ENCODE measurements at places on chromosomes 13 and 19.

DNA sequence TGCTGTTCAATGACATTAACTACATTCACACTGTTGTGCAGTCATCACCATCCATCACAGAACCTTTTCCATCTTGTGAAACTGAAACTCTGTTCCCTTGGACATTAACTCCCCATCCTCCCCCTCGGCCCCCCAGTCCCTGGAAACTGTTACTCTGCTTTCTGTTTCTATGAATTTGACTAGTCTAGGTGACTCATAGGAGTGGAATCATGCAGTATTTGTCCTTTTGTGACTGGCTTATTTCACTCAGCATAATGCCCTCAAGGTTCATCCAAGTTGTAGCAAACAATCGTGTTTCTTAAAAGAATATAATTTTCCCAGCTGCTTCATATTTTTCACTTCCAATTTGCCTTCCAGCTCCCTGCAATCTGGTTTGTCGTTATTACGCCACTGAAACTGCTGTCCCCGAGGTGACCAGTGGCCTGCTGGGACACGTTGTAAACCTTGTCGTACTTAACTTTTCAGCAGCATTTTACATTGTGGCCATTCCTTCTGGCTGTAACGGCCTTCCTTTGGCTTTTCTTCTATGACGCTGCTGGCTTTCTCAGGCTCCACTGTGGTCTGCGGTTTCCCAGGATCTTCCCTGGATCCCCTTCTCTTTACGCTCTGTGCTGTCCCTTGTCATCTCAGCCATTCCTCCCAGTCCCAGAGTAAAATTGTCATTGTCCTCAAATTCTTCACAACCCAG is 74.0 kb downstream of the DHRS12 start:
- no peak for DNase-seq
- no peaks in the 10 kb centered on the region for H3K36me3 ChIP-seq
- H3K4me3 ChIP-seq = no peak overlapping the region

GRCh38 chr19:37227996-37228395 is 10.0 kb downstream of the ZNF383 start:
- H3K27me3 ChIP-seq = no peaks in the 10 kb centered on the region
- H3K4me1 ChIP-seq = no peaks in the 10 kb centered on the region
- H3K36me3 ChIP-seq = peaks cover 65% of the 10 kb centered on the region

GRCh38 chr13:55439450-55439849 is 1701.3 kb upstream of the PRR20A start:
- H3K27me3 ChIP-seq = no peaks in the 10 kb centered on the region
- H3K36me3 ChIP-seq = no peaks in the 10 kb centered on the region
- H3K27ac ChIP-seq = no peak overlapping the region

DNA sequence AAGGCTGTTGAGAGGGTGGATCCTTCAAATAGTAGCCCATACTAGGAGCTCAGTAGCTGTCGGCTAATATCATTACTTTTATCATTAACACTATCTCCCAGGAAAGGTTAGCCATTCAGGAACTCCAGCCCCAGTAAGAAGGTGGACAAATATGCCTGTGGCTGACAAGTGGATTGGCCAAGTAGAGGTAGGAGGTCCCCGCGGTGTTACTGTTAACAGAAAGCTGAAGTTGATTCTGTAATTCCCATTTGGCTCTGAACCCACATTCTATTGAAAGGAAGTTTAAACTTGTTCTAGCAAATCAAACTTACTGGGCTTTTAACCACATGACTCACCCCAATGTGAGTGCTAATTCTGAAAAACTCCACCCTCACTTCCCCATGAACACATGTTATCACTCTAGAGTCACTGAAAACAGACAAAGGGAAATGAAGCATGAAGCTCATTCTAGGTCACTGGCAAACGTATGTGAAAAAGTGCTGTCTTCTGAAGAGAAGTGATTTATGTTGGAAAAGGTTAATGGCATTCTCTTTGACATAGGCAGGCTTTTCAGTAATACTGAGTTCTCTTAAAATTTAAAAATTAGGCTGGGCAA is 273.5 kb downstream of the FGF14 start:
- H3K36me3 ChIP-seq = no peaks in the 10 kb centered on the region
- no peaks in the 10 kb centered on the region for H3K27me3 ChIP-seq
- H3K4me3 ChIP-seq = no peak overlapping the region
- no peak overlapping the region for H3K27ac ChIP-seq
- no peak for DNase-seq

DNA sequence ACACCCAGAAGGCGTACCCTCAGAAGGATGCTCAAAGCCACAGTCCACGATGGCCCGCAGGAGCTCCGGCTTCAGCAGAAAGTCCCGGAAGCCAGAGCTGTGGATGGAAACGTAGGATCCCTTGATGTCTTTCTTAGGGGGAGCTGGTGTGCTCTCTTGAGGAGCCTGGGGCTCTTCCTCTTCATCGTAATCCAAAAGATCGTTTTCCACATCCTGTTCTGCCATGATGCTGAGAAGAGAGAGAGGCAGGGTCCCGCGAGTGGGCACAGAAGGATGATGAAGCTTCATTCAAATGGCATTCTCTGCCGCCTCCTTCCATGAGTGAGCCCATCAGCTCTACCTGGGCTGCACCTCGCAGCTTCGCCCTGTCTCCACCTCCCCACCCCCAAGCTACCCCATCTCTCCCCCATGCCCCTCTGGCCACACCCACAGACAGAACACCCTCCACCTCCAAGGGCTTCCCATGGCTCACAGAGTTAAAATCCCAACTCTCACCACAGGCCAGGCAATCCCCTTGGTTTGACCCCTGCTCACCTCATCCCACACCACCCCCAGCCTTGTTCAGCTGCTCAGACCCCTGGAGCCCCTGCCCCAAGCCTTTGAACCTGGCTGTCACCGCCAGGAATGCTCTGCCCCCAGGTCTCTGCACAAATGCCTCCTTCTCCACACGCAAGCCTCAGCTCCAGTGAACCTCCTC is 6.0 kb downstream of the DDX39A start:
- no peak for DNase-seq
- peaks cover 23% of the 10 kb centered on the region for H3K36me3 ChIP-seq
- H3K27me3 ChIP-seq = no peaks in the 10 kb centered on the region
- no peak overlapping the region for H3K4me3 ChIP-seq

DNA sequence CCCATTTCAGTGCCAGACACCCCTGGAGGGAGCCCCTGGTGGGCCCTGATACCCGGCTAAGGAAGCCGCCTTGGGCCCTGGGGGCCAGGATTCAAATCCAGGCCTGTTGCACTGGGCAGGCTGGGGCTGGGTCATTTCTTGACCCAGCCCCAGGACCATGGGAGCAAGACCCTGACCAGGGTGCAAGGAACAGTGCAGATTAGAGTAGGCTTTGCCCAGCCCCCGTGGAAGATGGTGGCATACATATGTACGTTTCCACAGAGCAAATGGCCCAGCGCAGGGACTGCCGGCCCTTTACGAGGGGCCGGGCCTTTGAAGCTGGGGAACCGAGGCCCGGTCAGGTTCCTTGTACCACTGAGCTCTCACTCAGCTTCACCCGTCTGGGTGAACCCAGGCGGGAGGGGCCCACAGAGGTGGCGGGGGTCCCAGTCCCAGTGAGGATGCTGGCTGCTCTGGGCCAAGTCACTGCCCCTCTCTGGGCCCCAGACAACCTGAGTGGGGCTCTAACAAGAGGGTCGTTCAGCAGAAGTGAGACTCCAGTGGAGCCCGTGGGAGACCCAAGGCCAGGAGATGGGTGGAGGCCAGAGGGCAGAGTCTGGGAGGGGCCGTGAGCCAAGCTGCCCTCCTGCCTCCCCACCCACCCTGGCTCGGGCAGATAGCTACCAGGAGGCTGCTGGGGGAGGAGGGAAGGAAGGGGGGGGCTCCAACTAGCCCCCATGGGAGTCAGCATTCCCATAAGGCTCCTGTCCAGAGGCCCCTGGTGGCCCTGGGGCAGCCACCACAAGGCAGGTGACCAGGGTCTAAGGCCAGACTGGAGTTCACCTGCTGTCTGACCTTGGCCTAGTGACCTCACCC is 2.7 kb downstream of the MKNK2 start:
- peak overlapping the region; percentile 99 for H3K27ac ChIP-seq
- H3K36me3 ChIP-seq = peaks cover 4% of the 10 kb centered on the region
- H3K4me3 ChIP-seq = peak overlapping the region; percentile 81
- peaks cover 39% of the 10 kb centered on the region for H3K4me1 ChIP-seq
- peak; percentile 80 for DNase-seq

GRCh38 chr13:106036870-106037269 is 498.6 kb downstream of the EFNB2 start:
- H3K4me1 ChIP-seq = no peaks in the 10 kb centered on the region
- peaks cover 4% of the 10 kb centered on the region for H3K27me3 ChIP-seq
- no peak for DNase-seq
- no peaks in the 10 kb centered on the region for H3K36me3 ChIP-seq
- no peak overlapping the region for H3K4me3 ChIP-seq

GRCh38 chr13:62320129-62321108 is 904.8 kb upstream of the PCDH20 start:
- no peaks in the 10 kb centered on the region for H3K4me1 ChIP-seq
- no peak overlapping the region for H3K4me3 ChIP-seq
- no peaks in the 10 kb centered on the region for H3K27me3 ChIP-seq
- no peak for DNase-seq
- no peaks in the 10 kb centered on the region for H3K36me3 ChIP-seq

GRCh38 chr19:41441321-41441945 is 1.5 kb upstream of the ERICH4 start:
- DNase-seq = no peak
- no peaks in the 10 kb centered on the region for H3K36me3 ChIP-seq
- H3K27ac ChIP-seq = no peak overlapping the region
- H3K4me1 ChIP-seq = peaks cover 13% of the 10 kb centered on the region

DNA sequence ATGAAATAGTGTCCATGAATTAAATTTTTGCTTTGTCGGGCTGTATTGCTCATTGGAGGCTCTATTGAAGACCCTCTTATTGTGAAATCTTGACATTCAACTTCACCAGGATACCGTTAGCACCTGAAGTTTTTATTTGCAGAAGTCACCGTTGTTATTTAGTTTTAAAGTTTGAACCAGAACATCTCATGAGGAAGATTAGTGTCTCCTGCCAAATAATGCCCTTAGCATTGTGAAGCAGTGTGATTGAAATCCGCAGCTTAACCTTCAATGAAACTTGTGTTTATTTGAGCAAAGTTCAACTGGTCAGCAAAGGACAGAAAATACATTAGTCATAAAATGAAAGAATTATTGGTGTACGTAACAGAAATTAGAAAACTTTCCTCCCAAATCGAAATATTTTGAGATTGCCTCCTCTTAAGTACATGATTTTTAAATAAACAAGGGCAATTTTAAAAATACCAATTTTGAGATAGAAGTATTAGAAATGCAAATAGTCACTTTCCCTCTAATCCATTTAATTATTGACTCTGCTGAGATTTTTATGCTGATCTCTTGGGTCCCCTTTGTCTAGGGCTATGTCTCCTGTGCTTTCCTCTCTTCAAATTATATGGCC is 84.4 kb downstream of the WDFY2 start:
- no peaks in the 10 kb centered on the region for H3K27me3 ChIP-seq
- H3K36me3 ChIP-seq = no peaks in the 10 kb centered on the region
- peak overlapping the region; percentile 58 for H3K27ac ChIP-seq
- H3K4me1 ChIP-seq = peaks cover 28% of the 10 kb centered on the region
- no peak for DNase-seq
- no peak overlapping the region for H3K4me3 ChIP-seq

DNA sequence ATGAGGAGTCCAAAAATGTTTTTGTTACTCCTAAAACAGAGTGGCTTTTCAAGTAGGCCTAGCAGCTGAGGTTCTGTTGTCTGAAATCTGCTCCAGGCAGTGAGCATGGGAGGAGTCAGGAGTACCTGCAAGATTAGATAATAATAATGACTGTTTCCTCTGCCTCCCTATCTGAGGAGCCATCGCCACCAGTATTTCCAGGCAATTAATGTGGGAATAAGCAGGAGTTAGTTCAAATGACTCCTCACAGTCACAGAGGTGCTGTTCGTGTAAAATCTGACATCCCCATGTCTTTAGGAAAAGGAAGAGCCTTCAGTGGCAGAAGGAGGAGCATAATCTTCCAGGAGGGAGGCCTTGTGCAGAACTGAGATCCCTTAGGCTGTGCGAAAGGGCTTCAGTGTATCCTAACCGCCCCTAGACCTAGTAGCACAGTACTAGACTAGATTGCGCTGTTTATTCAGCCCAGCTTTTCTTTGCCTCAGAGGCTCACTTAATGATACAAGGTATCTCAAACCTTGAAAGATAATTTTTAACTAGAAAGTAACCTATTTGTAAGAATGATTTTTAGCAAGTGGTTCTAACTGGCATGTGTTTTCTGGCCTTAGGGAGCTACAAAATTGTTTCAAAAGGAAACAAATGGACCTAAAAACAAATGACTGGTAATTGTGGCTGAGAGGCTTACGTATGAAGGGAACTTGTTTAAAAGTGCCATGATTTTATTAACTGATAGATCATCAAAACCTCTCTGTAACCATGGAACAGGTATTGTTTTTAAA is 49.0 kb downstream of the FREM2 start:
- H3K27ac ChIP-seq = no peak overlapping the region
- H3K4me3 ChIP-seq = no peak overlapping the region
- no peaks in the 10 kb centered on the region for H3K4me1 ChIP-seq

DNA sequence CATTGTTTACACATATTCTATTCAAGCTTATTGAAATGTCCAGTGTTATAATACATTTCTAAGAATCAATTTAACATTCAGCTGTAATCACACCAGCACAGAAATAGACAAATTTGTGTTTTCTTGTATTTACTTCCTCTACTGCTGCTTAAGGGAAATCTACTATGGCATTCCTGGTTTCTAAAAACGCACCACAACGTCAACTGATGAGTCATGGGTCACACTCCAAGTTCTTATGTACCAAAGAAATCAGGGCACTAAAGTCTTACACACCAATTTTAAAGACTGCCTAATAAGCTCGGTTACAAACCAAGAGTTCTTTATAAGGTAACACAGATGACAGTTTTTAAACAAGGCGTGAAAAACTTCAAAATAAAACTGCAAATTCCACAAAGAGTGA is 13.2 kb downstream of the LNX2 start:
- DNase-seq = no peak
- no peak overlapping the region for H3K27ac ChIP-seq
- H3K36me3 ChIP-seq = no peaks in the 10 kb centered on the region
- H3K4me1 ChIP-seq = peaks cover 4% of the 10 kb centered on the region

DNA sequence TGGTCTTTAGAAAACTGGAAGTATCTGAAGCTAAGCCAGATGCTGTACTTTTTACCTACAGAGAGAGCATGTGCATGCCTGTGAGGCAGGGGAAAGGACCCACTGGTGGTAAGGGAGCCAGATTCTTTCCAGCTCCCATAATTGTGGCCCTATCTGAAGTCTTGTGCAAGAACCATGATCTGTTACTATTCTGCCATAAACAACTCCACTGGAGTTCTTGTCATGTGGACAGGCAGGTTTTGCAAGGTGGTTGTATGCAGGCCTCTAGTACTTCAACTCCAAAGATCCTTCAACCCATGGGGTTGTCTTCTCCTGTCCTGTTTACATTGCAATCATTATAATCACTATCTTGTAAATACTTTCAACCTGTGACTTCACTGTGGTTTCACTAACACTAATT is 14.1 kb downstream of the PROSER1 start:
- H3K4me1 ChIP-seq = no peaks in the 10 kb centered on the region
- no peak overlapping the region for H3K27ac ChIP-seq
- peaks cover 2% of the 10 kb centered on the region for H3K36me3 ChIP-seq

GRCh38 chr13:101552286-101552685 is 99.8 kb downstream of the ITGBL1 start:
- H3K27me3 ChIP-seq = no peaks in the 10 kb centered on the region
- H3K27ac ChIP-seq = no peak overlapping the region
- no peaks in the 10 kb centered on the region for H3K4me1 ChIP-seq
- no peak for DNase-seq
- H3K36me3 ChIP-seq = no peaks in the 10 kb centered on the region
